ENCODE measurements at places on chromosomes 4 and X.

DNA sequence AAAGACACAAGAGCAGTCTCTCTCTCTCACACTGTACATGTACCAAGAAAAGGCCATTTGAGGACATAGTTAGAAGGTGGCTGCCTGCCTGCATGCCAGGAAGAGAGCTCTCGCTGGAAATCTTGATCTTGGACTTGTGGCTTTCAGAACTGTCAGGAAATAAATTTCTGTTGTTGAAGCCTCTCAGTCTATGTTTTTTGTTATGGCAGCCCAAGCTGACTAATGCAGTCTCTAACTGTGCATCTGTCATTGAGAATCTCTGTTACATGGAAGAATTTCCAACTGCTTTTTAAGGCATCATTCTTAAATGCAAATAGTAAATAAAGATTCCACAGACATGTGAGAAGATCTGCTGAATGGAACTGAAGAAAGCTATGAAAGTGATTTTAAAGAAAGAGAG, 198.3 kb downstream of the PCDH10 start:
- DNase-seq, result no peak

- DNase-seq, result no peak
Observed at GRCh38 chrX:40100141-40100536, 2.4 kb upstream of the BCOR start.

DNA sequence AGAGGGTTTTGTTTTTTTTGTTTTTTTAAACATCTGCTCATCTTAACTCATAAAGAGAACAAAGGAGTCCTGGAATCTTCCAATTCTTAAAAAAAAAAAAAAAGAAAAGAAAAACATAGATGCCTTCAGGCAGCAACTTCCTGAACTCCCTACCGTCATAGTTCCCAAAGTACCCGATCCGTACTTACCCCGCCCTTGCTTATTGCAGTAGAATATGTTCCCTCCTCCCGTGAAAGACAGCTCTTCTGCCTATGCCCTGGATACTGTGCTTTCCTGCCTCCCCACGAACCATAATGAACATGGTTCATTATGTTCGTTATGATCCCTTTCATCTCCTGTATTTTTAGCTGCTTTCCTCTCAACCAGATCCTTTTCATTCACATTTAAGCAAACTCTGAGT, 40.3 kb downstream of the KLHL5 start:
- DNase-seq, result no peak

DNA sequence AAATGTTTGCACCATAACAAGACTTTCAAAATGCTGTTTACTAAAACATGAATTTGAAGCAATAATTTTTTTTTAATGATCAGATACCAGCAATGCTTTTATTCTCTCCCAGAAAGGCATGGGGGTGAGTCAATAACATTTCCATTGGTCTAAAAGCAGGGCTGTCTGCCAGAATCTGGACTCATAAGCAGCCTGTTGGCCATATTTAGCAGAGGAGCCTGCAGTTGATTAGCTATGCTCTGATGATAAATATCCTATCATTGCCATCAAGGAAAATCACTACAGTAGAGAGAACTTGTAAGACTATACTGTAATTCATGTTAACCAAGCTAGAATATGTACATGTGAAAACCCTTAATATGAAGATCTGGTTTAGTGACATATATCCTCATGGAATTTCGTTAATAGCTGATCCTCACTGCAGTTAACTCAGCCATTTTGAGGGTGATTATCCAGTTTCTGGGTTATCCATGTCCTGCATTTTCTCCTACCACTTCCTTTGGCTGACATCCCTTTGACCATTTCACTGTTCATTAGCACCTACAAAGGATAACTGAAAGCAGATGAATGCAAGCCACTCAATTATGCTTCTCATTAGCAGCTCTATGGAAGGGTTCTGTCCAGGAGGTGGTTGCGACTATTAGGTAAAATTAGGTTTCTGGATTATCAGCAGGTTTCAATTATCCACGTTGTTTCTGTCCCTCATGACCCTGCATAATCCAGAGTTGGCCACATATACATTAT, 72.9 kb upstream of the DIAPH2 start:
- no peak for DNase-seq

DNA sequence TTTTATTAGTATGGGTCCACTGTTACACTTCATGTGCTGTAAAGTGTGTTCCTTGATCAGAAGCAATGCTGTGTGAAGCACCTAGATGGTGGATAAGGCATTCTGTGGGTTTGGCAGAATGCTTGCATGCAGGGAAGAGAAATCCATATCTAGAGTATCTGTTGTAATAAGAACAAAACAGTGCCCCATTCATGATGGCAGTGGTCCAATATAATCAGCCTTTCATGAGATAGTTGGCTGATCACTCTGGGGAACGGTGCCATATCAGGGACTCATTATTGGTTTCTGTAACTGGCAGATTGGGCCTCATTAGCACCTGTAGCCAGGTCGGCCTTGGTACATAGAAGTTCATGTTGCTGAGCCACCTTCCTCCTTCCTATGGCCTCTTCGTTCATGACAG, 28.7 kb downstream of the STIM2 start:
- no peak for DNase-seq

GRCh38 chr4:113788888-113789287, 27.4 kb upstream of the CAMK2D start:
- no peak for DNase-seq

DNA sequence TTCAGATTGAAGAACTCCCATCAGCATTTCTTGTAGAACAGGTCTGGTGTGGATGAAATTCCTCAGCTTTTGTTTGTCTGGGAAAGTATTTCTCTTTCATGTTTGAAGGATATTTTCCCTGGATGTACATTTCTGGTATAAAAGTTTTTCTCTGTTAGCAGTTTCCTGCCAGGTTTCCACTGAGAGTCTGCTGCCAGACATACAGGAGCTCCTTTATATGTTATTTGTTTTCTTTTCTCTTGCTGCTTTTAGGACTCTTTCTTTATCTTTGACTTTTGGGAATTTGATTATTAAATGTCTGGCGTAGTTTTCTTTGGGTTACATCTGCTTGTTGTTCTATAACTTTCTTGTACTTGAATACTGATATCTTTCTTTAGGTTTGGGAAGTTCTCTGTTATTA, 486.5 kb downstream of the ARAP2 start:
- DNase-seq, result no peak

DNA sequence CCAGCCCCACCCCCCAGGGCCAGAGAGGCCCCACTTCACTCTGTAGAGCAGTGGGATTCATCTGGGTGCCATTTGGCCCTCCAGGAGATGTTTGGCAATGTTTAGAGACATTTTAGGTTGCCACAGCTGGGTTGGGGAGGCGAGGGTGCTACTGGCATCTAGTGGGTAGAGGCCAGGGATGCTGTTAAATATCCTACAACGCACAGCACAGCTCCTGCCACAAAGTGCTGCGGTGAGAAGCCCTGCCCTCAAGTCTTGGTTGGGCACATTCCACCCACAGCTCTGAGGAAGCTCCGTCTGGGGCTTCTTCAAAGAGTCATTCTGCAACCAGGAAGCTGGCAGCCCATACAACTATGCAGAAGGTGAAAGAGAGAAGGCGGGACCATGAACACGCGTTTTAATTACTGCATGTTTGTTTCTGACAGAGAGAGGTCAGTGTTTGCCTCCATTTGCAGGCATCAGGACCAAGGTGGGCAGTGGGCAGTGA, 48.1 kb upstream of the FAM9C start:
- peak; percentile 34 for DNase-seq

GRCh38 chr4:19425146-19425545, 826.6 kb upstream of the SLIT2 start:
- DNase-seq, result no peak

- no peak for DNase-seq
Observed at GRCh38 chr4:10302096-10302495, 155.1 kb downstream of the ZNF518B start.

DNA sequence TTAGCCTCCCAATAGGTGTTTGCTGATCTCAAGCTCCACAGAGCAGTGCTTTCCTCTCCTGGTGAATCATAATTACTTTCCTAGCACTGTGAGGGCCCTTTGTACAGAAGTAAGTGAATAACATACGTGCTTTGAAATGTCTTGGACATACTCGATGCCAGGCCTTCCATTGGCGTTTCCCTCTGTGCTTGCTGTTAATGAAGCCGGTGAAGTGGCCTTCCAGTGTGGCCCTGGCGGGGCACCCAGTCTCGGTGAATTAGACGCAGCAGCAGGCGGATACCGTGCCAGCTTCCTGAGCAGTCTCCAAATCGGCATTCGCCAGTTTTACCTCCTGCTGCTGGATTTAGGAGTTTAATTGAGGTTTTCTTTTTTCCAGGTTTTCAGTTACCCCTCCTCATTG, 132.3 kb downstream of the HMX1 start:
- DNase-seq, result no peak

DNA sequence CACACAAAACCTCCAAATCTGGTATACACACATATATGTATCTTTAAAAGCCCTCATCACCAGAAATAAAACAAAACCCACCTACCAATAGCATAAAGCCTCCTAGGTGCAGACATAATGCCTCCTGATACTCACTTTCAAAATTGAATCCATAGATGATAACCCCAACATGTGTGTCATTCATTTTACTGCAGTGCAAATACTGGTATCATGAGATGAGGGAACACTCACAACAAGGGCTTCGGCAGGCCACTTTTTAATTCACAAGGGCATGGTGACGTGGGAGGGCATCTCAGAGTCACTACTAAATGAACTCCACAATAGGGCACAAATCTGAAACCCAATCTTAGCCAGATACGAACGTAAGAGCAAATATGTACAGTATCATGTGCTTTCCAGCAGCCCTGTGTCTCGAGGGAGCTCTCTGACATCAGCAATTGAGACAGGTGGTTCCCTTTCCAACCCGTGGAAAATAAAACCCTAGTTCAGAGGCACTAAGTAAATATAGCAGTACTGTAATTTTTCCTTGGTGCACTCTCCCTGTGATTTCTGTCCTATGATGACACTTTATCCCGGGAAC, 14.1 kb upstream of the PPARGC1A start:
- DNase-seq, result no peak

GRCh38 chrX:12890467-12890866, 16.0 kb upstream of the TLR8 start:
- DNase-seq, result no peak

GRCh38 chrX:70995338-70995737, 64.4 kb upstream of the SLC7A3 start:
- DNase-seq, result no peak

- DNase-seq, result no peak
Observed at GRCh38 chr4:22463179-22463578, 52.7 kb downstream of the ADGRA3 start.

DNA sequence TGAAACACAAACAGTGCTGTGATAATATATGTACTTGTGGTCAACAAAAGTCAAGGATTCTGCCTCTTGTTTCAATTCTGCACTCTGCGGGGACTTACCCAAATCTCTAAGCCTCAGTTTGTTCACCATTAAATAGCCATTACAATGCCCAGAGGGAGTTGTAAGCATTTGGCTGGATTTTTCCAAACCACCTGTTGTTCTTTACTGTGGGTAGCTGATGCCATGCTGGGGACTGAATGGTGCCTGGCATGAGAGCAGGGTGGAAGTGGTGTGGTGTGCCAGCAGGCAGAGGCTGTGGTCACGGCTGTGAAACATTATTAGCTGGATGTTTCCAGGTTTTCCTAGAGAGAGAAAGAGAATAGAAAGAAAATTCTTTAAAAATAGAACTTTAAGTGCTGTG, 60.7 kb upstream of the PAK3 start:
- no peak for DNase-seq

DNA sequence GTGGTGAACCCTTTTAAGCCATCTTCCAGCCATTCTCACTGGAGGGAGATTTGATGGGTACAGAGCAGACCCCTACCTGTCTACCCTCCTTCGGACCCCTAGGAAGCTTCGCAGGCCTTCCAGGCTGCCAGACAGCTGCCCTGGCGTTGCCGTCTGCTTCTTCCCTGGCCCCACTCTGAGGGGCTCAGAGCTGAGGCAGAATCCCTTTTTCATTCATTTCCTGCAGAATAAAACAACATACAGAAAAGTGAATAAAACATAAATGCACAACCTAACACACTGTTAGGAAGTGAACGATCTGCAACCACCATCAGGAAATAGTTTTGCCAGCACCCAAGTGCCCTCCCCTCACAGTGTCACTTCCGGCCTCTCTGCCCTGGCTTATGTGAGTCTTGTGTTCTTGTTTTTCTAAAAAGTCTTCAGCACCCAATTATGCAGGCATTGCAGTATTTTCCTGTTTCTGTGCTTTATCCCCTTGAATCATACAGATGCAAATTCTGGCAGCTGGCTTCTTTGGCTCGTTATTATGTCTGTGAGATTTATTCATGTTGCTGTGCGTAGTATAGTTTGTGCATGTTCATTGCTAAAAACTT, 5.6 kb upstream of the ADD1 start:
- DNase-seq, result peak; percentile 32

- no peak for DNase-seq
Observed at GRCh38 chr4:181504924-181505323, 738.3 kb upstream of the TENM3 start.

- DNase-seq, result no peak
Observed at GRCh38 chr4:149512501-149512900, 303.1 kb downstream of the IQCM start.

- DNase-seq, result no peak
Observed at GRCh38 chrX:23964191-23964590, 56.4 kb downstream of the CXorf58 start.

DNA sequence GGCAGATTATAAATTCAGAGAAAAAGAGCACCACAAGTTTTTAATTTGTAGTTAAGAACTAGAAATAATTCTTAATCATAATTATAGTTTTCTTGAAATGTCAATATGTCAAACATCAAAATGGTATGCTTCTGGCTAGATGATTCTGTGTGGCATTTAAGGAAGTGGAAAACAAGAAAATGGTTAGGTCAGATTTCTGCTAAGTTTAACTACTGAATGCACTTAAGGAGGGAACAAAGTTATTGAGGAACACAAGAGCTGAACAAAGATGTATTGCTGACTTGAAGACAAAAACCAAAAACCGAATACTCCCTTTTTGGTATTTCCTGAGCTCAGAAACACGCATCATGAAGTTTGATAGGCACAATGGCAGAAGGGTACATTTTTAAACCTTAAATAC, 58.7 kb upstream of the GPR34 start:
- DNase-seq, result no peak

DNA sequence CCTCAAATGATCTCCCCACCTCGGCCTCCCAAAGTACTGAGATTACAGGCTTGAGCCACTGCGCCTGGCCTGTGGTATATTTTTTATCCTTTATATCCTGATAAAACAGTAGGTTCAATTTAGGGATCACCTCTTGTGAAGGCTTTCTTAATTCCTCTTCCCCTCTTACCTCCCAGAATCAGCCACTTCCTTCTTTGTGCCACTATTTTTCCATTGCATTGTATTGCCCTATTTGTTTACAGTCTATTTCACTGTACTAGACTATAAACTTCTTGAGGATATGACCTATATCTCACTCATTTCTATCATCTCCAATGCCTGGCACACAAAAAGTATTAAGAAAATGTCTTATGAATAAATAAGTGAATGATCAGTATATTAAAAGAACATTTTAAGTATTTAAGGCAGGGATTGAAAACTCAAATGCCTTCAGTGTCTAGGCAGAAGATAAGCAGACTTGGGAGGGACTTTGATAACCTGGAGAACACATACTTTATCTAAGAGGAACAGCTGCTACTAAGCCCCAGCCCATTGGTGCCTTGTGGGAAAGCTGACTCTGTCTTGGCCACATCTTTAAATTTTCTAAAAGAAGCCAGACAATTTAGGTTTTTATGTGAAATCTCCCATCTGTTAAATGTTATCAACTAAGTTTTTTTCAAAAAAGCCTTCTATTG, 82.3 kb upstream of the OGT start:
- DNase-seq, result no peak

Data from activated B cell treated with CpG ODN at 0.5 μM for 24 hours (primary cell).